ENCODE measurements at places on chromosomes 6 and 20.
A peak's percentile ranks its signal among the peaks of the same experiment; 100 is the strongest.

DNA sequence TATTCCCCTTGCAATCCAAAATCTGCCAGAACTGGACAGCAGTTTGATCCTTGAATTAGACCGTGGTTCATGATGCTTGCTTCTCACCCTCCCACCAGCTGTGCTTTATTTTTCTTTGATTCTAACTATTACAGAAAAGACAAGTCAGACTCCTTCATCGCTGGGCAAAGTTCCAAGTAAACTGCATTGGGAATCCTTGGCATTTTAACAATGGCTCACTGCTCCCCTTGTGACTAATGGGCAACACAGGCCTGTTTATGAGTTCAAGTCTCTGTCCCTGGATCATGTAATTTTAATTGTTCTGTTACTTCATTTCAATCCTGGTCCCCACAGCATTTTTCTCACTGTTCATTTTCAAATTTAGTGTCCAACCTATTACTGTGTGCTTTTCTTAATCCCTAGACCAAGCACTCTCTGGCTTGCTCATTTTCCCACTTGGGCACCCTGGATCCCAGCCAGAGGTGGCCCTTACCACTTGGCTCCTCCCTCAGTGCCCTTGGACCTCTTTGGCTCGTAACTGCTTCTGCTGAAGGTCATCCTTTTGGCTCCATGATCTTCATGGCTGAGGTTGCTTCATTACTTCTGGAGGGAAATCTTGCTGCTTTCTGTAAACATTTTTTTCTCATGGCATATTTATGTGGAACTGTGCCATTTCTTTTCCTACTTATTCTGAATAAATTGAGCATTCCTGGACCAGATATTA, 32.8 kb downstream of the PSMB9 start:
- peak; percentile 66 for DNase-seq

DNA sequence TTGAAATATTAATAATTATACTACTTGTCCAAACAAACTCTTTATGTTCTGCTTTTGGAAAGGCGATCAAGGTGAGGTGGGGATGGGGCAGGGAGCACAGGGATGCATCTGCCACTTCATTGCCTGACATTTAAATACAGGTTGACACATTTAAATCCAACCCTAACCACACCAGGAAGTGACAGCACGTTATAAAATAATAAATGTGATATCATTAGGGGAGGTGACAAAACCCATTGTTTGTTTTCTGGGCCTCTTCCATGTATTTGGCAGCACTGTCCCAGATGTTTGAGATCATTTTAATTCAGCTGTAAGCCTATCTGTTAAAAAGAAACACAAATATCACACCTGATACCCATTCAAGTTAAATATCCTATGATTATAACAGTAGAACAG, 342.4 kb upstream of the ARID1B start:
- DNase-seq: no peak

DNA sequence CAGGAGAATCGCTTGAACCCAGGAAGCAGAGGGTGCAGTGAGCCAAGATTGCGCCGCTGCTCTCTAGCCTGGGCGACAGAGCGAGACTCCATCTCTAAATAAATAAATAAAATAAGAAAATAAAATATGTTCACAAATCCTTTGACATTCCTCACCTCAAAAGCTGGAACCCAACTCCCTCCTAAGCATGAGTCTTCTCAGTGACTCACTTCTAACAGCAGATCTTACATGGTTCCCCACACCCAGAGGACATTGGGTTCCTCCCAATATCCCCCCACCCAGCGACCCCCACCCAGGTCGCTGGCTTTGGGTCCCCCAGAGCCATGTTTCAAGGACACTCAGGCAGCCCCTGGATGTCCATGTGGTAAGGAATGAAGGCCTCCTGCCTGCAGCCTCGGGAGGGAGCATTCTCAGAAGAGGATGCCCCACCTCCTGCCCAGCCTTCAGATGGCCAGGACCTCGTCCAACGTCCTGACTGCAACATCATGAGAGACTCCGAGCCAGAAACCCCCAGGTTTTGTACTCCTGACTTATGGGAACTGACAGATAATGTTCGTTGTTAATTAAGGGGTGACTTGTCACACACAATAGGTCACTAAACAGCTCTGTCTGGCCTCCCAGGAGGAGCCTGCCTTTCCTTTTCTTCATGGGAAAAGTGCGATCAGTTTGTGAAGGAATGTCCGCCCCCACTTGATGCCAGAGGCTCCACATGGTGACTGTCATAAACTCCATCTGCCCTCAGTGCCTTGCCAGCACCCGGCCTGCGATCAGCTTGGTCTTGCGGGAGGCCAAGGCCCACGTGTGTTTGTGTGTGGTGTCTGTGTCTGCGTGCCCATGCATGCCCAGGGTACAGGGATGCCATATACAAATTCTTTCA, 10.1 kb upstream of the GMEB2 start:
- DNase-seq: no peak

GRCh38 chr6:84249724-84250123, 22.3 kb upstream of the CEP162 start:
- no peak for DNase-seq

GRCh38 chr6:151749341-151749740, 58.1 kb upstream of the ESR1 start:
- no peak for DNase-seq

- DNase-seq: peak; percentile 40
These were observed 904.3 kb upstream of the FLRT3 start for GRCh38 chr20:15241681-15242080.

GRCh38 chr6:130366107-130367005, 539 bp downstream of the TMEM200A start:
- peak; percentile 61 for DNase-seq

DNA sequence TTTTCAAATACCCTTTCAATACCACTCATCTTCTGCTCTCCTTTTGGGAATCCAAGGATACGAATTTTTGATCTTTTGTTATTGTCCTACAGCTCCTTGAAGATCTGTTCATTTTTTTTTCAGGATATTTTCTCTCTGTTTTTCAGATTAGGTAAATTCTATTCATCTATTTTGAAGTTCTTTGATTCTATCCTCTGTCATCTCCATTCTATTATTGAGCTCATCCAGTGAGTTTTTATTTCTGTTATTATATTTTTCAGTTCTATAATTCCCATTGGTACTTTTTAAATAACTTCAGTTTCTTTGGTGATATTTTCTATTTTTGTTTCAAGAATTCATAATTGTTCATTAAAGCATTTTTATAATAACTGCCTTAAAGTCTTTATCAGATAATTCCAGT, 14.7 kb upstream of the ADTRP start:
- no peak for DNase-seq

- DNase-seq: no peak
These were observed 73.8 kb upstream of the CD2AP start for GRCh38 chr6:47403801-47404200.

- peak; percentile 66 for DNase-seq
These were observed 2.1 kb upstream of the NRN1 start for GRCh38 chr6:6008648-6009421.

GRCh38 chr20:58260006-58260405, 31.6 kb upstream of the ANKRD60 start:
- DNase-seq: no peak

DNA sequence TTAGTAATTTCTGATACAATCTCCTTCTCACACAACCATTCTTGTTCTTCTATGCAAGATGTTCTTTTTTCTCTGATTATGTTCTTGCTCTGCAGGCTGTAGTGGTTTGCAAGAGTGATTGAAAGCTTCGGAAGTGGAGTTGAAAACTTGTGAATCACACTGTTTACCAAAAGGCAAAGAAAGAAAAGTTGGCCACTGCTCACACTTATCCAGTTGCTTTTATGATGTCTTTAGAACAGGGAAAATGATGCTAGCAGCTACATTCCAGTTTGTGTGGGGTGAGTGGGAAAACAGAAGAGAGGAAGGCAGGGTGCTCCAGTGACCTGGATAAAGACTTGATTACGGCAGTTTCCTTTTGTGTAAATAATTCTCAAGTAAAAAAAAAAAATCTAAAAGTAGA, 583.3 kb downstream of the TENT5A start:
- DNase-seq: peak; percentile 81

DNA sequence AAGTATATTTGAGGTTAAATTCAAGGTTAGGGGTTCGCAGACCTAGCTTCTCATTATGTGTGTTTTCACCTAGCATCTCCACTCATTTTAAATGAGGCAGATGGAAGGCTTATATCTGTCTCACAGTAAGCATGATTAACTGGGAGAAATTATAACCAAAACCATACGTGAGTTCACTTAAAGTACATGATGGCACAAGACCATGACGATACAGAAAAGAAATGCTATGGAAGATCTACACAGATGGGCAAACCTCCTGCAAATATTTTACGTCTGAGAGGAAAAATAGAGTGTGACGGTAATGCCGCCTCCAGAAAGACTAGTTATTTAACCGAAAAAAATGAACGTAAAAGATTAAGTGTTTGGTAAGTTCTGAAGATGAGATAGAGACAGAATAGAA, 337.8 kb downstream of the FARS2 start:
- DNase-seq: no peak

GRCh38 chr6:144675231-144675861, 390.2 kb downstream of the UTRN start:
- peak; percentile 78 for DNase-seq

GRCh38 chr6:118775381-118775780, 118.6 kb upstream of the ASF1A start:
- DNase-seq: no peak

GRCh38 chr6:106083618-106084017, 2.5 kb upstream of the PRDM1 start:
- no peak for DNase-seq

- no peak for DNase-seq
These were observed at the start of gene KCNK15 for GRCh38 chr20:44745598-44746366. KCNK15 (plus strand) TSS chr20:44745865; CDS start chr20:44745911, 46 bp downstream.

- DNase-seq: peak; percentile 65
These were observed 204.2 kb downstream of the BCAS1 start for GRCh38 chr20:53865901-53866793.

DNA sequence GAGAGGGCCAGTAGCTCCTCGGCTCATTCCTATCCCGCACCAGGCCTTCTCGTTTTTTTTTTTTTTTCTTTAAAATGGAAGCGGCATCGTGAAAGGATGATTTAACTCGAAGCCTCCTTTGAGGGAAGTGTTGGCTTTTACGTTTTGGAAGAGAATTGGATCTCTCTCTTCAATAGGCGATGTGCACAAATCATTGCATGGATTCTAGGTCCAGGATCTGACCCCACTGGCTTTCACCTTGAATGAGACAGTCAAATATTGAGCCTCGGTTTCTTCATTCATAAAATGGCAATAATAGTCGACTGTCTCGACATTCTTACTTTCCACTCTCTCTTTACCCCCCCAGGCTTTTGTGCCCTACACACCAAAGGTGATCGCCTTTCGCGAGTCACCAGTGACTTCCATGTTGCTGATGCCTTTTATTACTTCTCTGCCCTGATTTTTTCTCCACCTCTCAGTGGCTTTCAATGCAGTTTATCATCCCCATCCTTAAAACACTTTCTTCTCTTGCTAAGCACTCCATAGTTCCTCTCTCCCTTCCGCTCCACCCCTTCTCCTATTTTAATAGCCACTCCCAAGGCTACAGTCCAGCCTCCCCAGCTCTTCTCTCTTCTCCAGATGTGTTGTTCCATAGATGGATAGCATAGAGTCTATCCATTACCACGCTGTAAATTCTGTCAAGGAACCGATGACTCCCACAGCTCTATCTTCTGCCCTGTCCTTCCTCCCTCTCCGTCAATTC, 473 bp upstream of the DTNBP1 start:
- no peak for DNase-seq

DNA sequence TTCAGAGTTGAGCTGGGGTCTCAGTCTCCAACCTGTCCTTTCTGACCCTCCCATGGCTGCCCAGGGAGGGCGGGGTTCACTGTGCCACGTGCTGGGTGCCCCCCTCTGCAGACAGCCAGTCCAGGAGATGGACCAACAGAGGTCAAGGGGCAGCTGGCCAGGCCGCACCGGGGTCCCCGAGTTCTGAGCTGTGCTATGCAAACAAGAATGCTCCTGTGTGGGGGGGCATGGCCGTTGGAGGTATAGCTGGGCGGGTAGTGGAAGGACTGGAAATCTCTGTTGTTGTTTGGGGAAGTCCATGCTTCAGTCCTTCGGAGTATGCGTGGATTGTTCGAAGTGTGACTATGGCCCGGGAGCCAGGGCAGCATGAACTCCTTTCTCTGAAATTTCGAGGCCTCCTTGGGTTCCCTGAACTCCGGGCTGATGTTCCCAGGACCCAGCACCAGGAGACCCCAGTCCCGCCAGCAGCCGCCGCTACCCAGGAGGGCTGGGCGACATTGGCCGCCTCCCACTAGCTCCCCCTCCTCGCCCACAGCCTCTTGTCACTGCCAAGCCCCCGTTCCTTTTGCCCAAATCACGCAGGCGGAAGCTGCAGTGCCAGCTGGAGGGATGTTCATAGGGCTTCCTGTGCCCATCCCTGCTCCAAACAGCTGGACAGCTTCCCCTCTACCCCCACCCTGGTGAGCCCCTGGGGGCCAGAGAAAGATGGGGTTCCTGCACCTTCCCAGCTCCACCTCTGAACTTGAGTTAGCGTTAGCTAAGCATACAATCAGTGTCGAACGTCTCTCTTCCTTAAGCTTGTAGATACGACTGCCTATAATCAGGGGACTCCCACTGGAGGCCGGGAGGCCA, 126.6 kb downstream of the TAF4 start:
- no peak for DNase-seq

DNA sequence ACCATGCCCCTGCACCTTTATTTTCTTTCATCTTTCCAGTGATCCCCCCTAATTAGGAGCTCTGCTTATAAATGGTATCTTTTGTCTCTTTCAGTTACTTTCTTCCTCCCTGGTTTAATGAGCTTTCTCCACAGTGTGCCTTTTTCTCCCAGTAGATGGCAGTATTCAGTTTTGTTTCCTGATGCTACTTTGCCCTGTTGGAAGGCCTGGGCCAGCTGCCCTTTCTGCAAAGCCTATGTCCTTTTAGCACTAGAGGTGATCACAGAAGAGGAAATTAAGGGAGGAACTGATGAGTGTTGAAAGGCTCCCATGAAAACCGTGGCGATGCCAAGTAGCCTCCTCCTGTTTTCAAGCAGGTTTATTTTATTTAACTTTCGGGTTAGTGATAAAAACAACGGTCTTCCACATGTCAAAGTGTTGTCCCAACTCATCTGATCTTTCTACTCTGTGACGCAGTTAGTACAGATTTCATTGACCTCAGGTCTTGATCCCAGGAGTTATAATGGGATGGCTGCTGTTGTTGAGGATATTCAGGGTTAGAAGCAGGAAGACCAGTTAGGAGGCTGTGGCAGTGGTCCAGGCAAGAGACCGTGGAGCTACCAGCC, 184.2 kb upstream of the BMP2 start:
- DNase-seq: peak; percentile 68

DNA sequence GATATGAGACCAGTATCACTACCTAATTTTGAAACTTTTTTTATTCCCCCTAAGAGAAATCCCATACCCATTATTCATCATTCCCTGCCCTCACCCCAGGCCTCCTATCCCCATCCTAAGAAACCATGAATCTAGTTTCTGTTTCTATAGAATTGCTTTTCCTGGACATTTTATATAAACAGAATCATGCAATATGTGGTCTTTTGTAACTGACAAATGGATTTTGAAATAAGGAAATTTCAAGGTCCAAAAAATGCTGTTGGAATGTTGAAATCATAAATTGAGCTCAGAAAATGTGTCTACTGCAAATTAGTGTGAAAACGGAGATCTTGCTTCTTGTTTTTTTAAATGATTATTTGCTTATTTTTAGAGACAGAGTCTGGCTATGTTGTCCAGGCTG, 25.1 kb downstream of the RNF217 start:
- DNase-seq: no peak
